Activated CD8-positive, alpha-beta memory T cell treated with anti-CD3 and anti-CD28 coated beads for 1 hour (primary cell): ENCODE measurements at places on chromosomes 2 and 18.

- no peak for DNase-seq
These were observed 371.4 kb downstream of the OSR1 start for GRCh38 chr2:18987016-18987415.

GRCh38 chr18:9520666-9521065, 45.4 kb downstream of the RALBP1 start:
- DNase-seq: no peak

- DNase-seq: no peak
These were observed 121.1 kb downstream of the ACOXL start for GRCh38 chr2:110853516-110853915.

- no peak for DNase-seq
These were observed 16.1 kb downstream of the TPGS2 start for GRCh38 chr18:36812678-36813077.

- no peak for DNase-seq
These were observed 21.3 kb upstream of the CHST9 start for GRCh38 chr18:27206411-27206810.

DNA sequence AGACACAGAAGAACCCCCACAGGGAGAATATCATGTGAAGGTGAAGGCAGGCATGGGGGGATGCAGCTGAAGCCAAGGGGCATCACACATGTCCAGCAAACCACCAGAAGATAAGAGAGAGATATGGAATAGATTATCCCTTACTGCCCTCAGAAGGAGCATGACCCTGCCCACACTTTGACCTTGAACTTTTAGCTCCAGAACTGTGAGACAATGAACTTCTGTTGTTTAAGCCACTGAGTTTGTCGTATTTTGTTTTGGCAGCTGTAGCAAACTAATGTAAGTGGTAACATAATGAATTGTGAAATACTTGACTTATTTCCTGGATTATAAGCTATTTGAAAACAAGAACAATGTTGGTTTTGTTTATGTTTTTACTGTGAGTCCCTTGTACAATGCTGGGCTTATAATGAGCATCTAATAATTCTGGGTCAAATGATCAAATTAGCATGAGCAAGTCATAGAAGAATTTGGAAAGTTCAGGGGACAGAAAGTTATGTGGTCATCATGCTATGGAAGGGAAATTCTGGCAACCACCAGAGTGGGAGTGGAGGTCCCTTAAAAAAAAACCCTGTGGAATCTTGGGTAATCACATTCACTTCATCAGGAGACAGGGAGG, 541.0 kb upstream of the KLHL29 start:
- no peak for DNase-seq

GRCh38 chr2:74625658-74626425, 22.3 kb downstream of the M1AP start:
- DNase-seq: no peak

DNA sequence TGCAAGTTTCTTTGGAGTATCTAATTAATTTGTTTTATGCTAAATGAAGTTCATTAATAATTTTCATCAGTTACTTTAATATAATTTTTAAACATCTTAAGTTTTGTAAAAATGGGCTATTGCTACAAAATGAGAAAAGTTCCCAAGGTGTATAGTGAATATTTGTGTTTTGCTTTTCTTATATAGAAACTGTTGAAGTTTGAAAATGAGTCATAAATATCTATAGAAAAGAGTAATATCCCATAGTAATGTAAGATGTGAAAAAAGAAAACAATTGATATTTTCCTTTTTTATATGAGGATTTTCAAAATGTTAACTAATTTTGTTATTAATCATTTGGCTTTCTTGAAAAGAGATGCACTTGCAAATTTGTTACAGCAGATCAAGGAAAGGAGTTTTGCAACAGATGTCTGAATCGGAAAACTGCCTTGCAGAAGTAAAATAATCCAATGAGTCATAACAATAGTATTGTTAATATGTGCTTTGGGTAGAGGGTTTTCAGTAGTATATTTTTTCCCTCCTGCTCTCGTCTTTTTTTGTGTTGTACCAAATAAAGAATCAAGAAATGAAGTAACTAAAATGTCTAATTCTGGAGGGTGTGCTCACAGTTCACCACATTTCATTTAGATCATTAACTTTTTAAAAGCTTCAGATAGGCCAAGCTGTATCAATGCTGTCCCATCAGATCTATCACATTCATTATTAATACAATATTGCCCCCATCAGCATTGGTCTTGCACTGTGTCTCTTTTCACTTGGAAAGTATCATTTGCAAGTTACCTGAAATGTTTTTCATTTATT, 15.5 kb downstream of the DUSP19 start:
- DNase-seq: no peak

- no peak for DNase-seq
These were observed 255.7 kb downstream of the CELF4 start for GRCh38 chr18:37309861-37310260.

DNA sequence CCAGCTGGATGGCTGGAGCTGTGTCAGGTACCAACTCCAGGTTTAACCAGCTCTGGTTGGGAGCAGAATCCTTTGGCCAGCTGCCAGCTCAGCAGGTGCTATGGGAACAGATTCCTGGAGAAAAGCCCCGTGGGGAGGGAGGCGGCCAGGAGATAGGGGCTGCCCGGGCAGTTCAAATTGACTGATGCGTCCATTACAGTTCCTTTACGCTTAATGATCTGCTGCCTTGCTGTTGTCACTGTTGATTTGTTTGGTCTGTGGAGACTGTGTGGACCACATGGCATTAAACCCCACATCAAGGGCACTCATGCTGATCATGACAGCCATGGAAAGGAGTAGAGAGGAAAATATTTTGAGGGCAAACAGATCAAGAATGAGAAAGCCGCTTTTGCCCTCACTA, 200.0 kb downstream of the TSN start:
- no peak for DNase-seq

DNA sequence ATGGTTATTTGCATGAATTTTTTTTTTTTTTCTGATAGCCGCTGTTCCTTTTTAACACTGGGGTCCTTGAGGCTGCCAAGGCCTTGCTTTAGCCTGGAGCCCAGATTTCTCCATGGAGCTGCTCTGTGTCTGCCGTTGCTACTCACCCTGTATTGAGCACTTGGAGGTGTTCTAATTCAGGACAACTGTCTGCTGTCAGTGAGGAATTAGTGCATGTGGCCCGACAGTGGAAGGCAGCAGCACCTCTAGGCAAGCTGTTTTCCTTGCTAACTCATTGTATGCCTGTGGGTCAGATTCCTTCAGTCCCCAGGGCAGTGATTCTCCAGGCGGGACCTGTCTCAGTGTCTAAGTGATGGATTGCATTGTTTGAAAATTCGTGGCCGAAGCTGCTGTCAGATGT, 147.7 kb upstream of the DPP10 start:
- DNase-seq: no peak

DNA sequence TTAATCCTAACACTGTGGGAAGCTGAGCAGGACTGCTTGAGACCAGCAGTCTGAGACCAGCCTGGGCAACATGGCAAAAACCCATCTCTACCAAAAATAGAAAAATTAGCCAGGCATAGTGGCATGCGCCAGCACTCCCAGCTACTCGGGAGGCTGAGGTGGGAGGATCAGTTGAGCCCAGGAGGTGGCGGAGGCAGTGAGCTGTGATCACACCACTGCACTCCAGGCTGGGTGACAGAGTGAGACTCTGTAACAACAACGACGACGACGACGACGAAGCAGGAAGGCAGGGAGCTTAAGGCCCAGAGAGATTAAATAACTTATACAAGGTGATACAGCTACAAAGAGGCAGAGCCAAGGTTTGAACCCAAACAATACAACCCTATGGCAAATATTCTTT, 37.3 kb downstream of the CFAP36 start:
- no peak for DNase-seq

DNA sequence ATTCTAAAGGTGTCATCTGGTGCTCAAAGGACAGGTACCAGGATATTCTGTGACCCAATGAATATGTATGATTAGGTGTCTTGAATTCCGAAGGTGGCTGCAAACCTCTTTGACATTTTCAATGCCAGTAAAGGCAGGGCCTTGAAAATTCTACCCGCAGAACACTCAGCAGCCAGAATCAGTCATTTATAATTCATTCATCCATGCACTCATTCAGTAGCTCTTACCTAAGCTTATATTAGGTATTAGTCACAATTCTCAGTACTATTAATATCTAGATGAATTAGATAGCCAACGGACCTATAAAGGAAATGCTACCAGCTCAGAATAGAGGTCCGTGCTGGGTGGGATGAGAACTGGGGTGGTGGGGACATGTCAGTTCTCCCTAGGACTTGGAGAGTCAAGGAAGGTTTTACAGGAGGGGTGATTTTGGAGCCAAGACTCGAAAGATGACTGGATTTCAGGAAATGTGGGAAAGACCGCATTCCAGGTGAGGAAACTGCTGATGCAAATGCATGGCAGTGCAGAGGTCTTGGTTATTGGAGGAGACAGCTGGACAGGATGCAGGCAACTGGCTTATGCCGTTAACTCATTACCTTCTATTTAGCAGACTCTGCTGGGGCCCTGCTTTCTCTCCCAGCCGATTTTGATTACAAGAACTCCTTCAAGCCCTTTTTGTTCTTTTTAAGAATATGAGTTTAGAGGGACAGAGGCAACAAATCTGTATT, 7.2 kb downstream of the TRIB2 start:
- no peak for DNase-seq

DNA sequence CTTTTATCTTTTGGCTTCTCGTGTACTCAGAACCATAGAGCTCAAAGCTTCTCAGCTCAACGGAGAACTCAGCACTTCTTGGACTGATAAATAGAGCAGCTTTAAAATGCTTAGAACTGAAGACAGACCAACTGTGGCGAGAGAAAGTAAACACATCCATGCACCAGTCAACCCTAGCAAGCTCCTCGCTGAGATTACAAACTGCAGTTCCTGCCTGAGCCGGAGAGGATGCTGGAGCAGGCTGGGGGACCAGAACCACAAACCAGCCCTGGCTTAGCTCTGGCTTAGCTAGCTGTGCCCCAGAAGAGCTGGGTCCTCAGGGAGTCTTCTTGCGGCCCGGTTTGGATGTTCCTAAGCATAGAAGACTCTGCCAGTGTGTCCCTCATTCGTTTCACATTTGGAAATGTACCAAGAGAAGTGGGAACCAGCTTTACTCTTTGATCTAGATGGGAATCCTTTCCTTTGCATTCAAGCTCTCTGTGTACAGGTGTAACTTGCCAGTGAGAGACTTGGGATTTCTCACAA, 5.6 kb downstream of the PAX8 start:
- DNase-seq: no peak

- DNase-seq: no peak
These were observed 60.7 kb downstream of the RRM2 start for GRCh38 chr2:10183146-10183675.

DNA sequence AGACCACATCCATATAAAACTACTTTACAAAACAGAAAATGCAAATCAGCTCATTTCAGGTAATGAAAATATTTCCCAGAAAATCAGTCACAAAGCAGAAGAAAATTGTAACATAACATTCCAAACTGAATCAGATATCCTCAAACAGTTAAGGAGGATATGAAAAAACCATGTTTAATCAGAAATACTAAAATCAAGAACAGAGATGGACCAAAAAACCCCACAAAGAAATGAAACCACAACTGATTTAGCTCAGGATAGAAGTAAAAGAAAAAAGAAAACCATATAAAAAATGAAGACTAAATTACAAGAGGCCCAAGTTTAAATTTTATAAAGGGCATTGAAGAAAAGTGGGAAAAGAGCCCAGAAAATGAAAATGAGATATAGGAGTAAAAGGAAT, 102.9 kb downstream of the RAB3GAP1 start:
- DNase-seq: no peak

- DNase-seq: no peak
These were observed 128.4 kb downstream of the RNF152 start for GRCh38 chr18:61764381-61764780.

DNA sequence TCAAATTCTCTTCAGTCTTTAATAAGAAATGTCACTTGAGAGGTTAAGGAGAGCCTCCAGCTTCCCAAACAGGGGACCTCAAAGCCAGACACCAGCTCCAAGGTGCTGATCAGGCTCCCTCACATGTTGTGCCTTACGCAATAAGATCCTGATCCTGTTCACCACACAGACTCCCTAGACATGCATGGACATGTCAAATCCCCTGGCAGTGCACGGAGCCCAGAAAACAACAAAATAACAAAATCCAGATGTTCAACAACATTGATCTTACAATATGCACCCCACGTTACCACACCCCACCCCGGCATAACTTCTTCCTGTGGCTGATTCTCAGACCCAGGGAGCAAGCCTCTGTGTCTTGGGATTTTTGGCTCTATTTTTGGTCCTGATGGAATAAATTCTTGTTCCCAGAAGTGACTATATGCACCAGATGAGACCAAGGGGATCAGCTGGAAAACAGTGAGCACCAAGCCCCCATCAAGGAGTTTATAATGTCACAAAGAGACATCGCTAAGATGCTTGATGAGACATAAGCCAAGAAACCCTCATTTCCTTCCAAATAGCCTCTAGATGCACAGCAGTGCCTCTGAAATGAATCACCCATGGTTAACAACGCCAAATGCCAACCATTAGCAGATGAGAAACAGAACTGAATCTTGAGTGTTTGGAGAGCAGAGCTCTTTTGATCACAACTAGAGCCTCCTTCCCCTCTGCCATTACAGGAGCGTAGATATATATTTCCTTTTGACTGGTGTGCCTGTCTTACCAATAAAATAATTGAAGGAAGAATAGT, 198.2 kb downstream of the PRKCE start:
- DNase-seq: no peak

DNA sequence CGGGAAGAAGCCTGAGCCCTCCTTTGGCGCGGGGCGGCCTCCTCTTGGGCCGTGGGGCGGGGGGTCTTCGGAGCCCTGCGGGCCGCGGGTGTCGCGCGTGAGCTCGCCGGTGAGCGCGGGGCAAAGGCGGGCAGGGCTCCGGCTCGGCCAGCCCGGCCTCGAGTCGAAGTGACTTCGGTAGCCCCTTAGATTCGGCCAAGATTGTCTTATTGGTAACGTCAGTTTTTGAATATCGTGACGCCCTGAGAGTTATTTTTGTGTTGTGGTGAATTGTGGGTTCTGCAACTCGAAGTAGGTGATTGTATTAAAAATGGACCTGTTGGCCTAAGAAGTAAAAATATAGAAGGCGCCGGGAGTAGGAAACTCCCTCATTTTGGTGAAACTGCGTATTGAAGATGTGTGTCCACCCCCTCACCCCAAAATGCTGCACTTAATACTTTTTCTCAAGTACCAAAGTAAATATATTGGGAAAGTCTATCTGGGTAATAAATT, 669 bp downstream of the MARCHF7 start:
- DNase-seq: no peak

DNA sequence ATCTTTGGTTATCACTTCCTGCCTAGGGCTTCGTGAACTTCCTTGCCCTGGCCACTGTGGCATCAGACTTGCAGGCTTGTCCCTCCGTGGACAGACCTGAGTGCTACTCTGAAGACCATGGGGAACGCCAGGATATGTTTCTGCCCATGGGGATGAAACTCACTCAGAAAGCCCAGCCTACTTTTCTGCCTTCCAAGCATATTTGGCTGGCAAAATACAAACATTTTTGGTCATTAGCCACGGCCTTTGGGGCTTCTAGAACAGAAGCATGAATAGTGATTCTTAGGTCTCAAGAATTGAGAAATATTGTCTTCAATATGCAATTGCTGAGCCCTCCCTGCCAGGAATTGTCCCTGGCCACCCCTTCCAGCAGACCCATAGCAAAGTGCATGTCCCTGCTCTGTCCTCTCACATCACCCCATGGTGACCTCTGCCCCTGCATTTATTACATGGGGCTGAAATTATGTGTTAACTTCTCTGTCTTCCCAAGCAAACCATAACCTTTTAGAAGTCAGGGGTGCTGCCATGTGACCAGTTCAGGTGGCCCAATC, 152.4 kb downstream of the OSR1 start:
- DNase-seq: no peak

- DNase-seq: no peak
These were observed 215.1 kb upstream of the THUMPD2 start for GRCh38 chr2:39994151-39994550.
